ENCODE measurements at places on chromosomes 12 and 14.

DNA sequence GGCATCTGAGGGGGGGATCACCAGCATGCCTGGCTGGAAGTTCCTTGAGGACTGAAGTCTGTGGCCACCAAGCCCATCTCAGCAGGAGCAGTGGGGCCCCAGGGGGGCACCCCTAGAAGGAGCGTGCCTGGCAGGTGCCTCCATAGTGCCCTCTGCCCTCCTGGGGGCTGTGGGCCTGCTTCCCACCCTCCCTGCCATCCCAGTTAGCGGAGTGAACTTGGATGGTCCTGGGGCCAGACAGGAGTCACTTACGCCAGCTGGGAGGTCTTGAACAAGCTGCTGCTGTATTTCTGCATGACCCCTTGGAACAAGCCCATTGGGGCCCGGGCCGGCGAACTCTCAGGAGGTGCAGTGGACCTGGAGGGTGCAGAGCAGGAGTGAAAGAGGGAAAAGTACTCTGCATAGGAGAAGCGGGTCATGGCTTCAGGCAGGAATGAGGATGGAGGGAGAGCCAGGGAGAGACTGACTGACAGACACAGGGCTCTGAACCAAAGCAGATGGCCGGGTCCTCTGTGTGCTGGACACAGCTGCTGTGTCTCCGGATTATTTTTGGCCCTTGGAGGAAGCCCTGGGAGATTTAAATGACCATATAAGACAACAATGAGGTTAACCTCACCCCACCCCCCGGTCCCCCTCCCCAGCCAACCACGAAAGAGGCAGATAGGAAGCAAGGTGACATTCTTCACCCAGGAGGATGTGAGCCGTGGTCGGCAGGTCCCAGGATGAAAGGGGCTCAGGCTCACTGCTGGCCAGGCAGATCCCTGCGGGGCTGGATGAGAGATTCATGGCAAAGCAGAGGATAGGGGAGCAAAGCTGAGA, 19.6 kb downstream of the ASB2 start:
- no peak for DNase-seq

GRCh38 chr12:86194721-86195120, 61.5 kb downstream of the MGAT4C start:
- no peak for DNase-seq

GRCh38 chr12:15634010-15634683, 155.0 kb downstream of the EPS8 start:
- no peak for DNase-seq

- no peak for DNase-seq
Observed at GRCh38 chr12:45256721-45257120, 40.8 kb downstream of the ANO6 start.

GRCh38 chr12:110007881-110008280, 8.7 kb downstream of the ANKRD13A start:
- DNase-seq = no peak

- no peak for DNase-seq
Observed at GRCh38 chr12:43812926-43813325, 6.8 kb upstream of the TWF1 start.

DNA sequence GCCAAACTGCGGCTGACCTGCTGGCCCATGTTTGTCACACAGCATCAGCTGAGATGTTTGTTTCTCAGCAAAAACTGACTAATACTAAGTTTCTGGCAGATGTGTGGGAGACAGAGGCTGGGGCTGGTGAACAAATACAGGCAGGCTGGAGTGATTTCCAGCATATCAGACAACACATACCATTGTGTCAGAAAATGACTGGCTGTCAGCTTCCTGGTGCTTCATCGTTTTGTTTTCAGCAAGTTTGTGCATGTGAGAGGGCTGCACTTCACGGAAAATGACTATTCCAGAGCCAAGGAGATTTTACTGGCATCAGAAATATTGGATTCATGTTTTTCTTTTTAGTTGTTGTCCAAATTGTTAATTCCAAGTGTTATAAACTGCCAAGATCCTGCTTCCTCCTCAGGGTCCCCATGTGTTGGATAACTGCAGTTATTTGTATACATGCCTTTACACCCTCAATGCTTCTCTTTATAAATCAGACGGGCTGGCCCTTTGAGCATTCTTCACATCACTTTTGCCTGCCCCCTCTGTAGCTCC, 145.7 kb downstream of the GALC start:
- DNase-seq = no peak

GRCh38 chr12:105476616-105477015, 146.1 kb downstream of the C12orf75 start:
- DNase-seq = no peak

DNA sequence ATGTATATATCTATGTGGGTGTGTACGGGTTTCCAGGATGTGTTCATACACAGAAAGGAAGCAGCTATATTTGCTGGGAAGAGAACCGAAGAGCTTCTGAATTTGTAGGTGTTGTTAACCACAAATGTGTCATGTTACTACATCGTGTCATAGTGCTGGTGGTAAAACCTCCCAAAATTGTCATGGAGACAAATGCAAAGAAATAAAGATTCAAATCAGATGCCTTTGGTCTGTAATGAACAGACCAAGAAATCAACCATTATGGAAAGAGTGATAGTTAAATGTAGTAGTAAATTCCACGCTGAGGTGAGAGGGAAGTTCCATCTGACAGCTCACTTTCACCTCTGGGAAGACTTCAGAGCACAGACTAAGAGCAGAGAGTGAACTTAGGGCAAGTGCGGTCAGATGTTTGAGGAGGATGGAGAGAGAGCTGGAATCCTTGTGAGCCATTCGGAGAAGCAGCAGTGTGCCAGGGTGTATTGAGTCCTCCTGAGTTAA, 487.5 kb downstream of the TMEM121 start:
- no peak for DNase-seq

DNA sequence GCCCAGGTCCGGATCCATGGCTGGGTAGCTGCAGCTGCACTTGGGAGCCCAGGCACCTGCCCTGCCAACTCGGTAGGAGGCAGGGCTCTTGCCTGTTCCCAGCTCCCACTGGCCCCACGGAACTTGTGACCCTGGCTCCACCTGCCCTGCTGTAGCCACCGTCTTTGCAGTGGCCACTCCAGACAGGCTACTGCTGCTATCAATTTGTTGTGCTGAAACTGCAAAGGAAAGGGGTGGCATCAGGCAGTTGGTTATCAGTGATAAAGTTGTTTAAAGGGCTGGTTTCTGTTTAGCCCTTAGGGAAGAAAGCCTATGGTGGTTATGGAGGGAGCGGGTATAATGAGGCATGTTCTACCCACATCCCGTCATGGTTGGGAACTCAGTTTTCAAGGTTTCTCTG, 32.1 kb upstream of the ARID2 start:
- DNase-seq = no peak

DNA sequence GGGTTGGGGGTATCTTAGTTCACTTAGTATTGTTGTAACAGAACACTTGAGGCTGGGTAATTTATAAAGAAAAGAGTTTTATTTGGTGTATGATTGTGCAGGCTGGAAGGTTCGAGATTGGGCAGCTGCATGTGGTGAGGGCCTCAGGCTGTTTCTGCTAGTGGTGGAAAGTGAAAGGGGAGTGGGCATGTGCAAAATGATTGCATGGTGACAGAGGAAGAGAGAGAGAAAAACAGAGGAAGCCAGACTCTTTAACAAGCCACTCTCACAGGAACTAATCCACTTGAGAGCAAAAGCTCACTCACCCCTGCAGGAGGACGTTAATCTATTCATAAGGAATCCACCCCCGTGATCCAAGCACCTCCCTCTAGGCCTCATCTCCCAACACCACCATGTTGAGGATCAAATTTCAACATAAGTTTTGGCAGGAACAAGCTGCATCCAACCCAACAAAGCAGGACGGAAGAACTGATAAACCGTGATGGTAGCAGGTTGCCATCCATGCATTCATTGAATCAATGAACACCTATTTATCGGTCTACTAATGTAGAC, 165.0 kb upstream of the GZMB start:
- DNase-seq = no peak

DNA sequence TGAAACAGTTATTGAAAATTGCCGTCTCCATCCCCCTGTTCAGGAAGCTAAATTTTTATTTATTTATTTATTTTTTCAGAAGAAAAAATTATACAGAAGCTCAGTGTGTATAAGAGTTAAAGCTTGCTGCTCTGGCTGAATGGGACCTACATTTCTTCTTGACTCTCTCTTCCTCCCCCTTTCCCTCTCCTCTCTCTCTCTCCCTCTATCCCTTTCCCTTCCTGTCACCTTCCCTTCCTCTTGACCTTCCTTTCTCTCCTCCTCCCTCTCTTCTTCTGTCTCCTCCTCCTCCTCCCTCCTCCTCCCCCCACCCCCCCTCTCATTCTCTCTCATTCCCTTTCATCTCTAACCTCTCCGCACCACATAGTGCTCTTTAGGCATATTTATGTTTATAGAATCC, 39.1 kb downstream of the APAF1 start:
- DNase-seq = no peak

DNA sequence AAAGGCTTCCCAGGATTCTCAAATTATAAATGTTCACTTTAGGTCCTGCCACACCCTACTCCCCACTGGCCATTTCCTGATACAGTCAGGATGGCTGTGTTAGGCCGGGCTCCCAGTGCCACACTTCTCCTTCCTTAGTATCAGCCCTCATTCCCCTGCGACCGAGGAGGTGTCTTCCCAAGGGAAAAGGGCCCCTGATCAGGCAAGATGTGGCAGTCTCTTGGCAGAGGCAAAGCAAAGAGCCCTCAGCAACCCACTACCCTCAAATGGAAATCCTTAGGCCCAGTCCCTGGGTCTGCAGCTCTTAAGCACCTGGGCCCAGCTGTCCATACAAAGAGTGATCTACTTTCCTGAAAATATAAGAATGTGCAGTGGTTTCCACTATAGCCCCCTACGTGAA, 96.5 kb upstream of the VASH1 start:
- no peak for DNase-seq

GRCh38 chr12:69999561-69999960, 174.5 kb downstream of the MYRFL start:
- DNase-seq = no peak
